Naive thymus-derived CD8-positive, alpha-beta T cell (primary cell): ENCODE measurements at places on chromosomes 7 and 10. TPM values are rescaled to one million over a fixed set of nuclear protein-coding genes. Genes with fewer than 3 reads are reported as not detected.

DNA sequence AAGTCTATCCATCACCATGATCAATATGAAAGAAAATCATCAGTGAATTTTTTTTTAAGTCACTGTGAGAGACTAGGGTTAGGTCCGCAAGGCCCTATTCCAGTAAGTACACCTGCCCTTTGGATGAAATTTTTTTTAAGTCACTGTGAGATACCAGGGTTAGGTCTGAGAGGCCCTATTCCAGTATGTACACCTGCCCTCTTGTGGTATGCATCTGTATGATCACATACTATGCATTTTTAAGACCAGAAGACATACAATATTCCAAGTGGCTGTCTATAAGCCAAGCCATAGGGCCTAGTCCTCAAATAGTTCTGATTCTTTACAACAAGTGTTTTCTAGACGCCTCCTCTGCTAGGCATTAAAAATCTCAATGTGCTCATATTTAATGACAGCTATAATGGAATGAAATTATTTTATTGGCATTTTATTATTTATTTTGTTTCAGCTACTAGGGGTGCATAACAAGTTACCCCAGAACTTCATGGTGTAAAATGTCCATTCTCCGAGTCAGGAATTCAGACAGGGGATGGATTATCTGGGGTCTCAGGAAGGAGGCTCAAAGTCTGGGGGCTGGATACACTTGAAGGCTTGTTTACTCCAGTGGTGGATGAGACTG lies 53.1 kb downstream of the TEX36 start:
- H3K4me1 ChIP-seq, result no peaks in the 10 kb centered on the region
- peaks cover 33% of the 10 kb centered on the region for H3K27me3 ChIP-seq
- H3K4me3 ChIP-seq, result no peak overlapping the region
- H3K36me3 ChIP-seq, result no peaks in the 10 kb centered on the region
- no peak overlapping the region for H3K27ac ChIP-seq
- no peak for DNase-seq

DNA sequence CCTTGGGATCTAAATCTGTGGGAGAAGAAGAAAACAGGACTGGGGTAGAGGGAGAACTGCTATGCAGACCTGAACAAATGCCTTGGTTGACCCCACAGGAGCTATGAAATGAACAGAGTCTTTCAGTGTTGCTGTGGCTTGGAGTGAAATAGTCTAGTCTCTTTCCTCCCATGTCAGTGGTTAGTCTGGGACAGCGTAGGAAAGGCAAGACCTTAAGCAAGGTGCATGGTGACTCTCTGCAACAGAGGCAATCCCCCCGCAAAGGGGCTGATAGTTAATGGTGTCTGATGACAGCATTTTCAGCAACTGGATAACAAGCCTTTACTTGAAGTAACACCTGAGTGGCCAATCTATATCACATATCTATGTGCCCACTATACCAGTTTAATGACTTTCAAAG lies 62.3 kb downstream of the ARL4A start:
- H3K27ac ChIP-seq, result no peak overlapping the region
- H3K27me3 ChIP-seq, result no peaks in the 10 kb centered on the region
- no peak for DNase-seq

DNA sequence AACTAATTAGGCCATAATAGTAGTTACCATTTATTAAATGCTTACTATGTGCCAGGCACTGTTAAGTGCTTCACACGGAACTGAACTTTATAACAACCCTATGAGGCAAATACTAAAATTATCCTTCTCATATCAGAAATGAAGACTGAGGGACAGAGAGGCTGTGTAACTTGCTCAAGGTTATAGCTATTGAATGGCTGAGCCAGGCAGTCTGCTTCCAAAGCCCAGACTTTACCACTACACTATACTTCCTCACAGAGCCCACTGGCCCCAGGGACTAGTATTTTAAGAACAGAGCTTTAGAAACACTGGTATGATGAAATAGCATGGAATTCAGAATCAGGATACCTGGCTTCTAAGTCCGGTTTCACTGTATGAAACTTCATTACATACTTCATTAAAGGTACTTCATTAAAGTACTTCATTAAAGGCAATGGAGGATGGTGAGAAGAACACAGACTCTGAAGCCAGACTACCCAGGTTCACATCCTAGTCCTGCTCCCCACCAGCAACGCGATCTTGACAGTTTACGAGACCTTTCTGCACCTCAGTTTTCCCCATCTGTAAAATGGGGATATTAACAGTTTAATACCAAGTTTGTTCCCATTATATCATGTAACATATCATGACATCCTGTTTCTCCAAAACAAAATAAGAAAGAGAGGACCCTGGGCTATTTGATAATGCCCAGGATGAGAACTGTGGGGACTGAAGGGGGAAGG lies 19.6 kb downstream of the ANXA11 start:
- peak overlapping the region; percentile 98 for H3K27ac ChIP-seq
- peaks cover 20% of the 10 kb centered on the region for H3K36me3 ChIP-seq
- no peaks in the 10 kb centered on the region for H3K27me3 ChIP-seq
- no peak overlapping the region for H3K4me3 ChIP-seq
- no peak for DNase-seq

GRCh38 chr7:158591944-158592343 lies 4.3 kb upstream of the PTPRN2 start:
- no peak for DNase-seq
- no peaks in the 10 kb centered on the region for H3K36me3 ChIP-seq
- H3K4me3 ChIP-seq, result no peak overlapping the region
- H3K27me3 ChIP-seq, result peaks cover 16% of the 10 kb centered on the region

DNA sequence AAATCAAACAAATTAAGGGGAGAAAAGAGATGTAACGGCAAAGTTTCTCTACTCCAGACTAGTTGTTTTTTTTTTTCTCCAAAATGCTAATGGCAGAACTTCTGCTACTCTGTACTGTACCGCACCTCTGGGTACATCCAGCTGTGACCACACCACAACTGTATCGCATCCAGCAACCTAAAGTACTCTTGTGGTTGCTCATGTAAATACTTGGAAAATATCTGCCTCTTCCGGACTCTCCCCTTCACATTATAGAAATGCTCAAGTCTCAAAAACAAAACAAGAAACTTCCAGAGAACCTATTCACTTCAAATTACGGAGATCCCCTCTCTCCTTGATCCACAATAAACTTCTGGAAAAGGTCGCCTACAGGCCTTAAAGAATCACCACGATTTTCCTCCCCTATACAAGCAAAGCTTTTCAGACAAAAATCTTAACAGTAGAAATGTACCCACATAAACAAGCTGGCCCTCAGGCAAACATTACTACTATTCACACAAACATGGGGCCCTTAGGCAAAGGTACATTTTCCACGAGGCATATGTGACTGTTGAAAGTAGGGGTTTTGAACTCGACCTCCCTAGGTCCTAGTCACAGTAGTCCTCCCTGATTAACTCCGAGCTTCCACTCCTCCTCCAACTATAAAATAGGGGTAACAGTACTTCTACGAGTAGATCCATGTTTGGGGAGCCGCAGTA lies 222.9 kb upstream of the MKLN1 start:
- no peak for DNase-seq
- H3K4me3 ChIP-seq, result peak overlapping the region; percentile 86
- peaks cover 76% of the 10 kb centered on the region for H3K4me1 ChIP-seq
- H3K27me3 ChIP-seq, result no peaks in the 10 kb centered on the region
- H3K27ac ChIP-seq, result peak overlapping the region; percentile 90

GRCh38 chr7:73822319-73823173 lies 8.2 kb upstream of the CLDN4 start:
- no peaks in the 10 kb centered on the region for H3K36me3 ChIP-seq
- no peak overlapping the region for H3K27ac ChIP-seq
- no peak for DNase-seq
- peaks cover 12% of the 10 kb centered on the region for H3K4me1 ChIP-seq
- H3K27me3 ChIP-seq, result peaks cover 15% of the 10 kb centered on the region
- H3K4me3 ChIP-seq, result no peak overlapping the region

Gene FRAT1
- 19.1 TPM for total RNA-seq

Gene ENKUR
- not detected for total RNA-seq

Gene ERVW-1
- total RNA-seq, result 0.16 TPM

Gene SCD
- 1.4 TPM for total RNA-seq

Gene PON1
- total RNA-seq, result not detected

Gene ZNF716
- total RNA-seq, result not detected
